CD4-positive, alpha-beta T cell treated with Interleukin-15 for 1 hour (primary cell): ENCODE measurements at places on chromosomes 4 and X.

DNA sequence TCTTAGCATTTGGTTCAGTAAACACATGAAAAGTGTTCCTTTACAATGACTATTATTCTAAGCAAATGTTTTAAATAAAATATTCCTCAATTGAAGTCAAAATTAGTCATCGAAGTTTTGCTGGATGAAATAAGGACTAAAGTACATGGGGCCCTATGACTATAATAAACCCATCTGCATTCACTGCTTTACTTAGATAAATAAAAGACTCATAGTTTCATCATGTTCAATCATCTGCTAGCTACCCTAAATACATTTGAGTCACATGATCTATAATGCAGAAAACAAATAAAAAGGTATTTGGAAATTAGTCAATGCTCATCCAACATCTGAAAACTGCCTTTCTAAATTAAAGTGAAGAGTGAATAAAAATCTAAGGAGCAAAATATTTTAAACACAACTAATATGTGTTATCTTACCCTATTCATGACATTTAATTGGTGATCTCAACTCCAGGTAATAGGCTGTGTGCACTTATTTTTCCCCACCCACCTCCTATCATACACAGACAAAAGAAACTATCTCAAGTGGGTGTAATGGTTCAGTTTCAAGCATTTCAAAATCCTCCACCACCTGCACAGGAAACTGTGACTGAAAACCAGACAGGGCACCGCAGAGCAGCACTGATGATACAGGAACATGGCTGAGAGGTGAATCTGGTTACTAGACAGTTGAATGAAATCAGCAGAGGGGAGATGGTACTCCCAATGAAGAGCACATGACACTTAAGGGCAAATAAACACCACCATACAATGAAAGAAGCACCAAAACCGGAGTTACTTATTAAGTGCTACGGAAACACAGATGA lies 78.6 kb downstream of the CAMK2D start:
- peak; percentile 63 for DNase-seq

DNA sequence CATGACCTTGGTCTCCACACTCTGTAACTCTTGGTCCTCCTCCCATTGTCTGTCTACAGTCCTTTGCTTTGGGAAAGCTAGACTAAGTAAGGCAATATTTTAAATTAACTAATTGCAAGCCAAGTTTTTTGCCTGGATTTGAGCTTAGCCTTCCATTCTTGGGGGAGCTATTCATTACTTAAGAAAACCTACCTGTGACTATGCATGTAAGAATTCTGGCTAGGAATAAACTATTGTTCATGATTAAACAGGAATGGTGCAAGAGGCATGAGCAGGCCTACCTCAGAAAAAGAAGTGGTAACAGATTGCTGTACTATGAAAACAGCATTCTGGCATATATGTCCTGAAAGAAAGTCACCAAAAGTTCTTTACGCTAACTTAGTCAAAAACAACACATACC lies 309.4 kb downstream of the MAPK10 start:
- no peak for DNase-seq

GRCh38 chrX:138683600-138683999 lies 27.9 kb downstream of the FGF13 start:
- DNase-seq: no peak

DNA sequence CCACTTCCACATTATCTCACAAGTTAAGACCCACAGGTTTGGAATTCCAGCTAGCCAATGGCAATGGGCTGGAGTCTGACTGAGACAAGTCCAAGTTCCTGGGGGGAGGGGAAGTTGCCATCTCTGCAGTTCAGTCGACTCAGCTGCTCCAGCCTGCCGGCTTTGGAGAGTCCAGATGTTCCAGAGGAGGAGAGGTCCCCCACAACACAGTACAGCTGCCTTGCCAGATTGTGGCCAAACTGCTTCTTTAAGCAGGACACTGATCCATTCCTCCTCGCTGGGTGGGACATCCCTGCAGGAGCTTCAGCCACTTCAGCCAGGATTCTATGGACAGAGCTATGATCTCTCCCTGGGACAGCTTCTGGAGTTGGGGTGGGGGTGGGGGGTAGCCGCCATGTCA lies 199.2 kb downstream of the EDA start:
- no peak for DNase-seq

- no peak for DNase-seq
Observed at GRCh38 chr4:184151988-184152485, 65.6 kb downstream of the ENPP6 start.

- no peak for DNase-seq
Observed at GRCh38 chr4:112888622-112889021, 160.8 kb upstream of the ANK2 start.

DNA sequence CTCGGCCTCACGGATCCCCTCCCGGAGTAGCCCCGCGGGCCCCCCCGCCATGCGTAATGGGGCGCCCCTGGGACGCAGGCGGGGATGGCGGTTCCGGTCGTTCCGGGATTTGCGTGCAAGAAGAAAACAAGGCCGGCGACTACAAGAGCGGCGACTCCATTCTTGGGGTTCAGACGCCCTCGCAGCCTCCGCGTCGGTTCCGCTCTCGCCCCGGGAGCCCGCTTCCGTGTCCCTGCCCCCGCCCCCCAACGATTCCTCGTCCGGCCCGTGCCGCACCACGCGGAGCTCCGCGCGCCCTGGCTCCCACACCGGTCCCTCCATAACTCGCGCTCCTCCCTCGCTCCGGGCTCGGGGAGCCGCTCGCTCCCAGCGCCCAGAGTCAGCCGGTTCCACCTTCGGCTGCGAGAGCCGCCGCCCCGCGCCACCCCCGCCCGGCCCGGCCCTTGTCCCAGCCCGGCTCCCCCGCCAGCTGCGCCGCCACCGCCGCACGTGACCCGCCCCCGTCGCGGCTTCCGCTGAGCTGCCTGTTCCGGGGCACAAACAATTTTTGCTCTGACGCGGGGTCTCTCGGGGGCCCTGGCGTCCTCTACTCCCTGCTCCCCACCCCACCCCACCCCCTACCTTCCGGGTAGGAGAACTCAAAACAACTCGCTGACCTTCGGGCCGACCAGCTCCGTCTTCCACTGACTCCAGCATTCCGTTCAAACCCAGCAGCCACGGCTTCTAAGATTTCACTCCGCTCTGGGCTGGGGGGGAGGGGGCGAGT lies 78.8 kb upstream of the BCOR start:
- DNase-seq: peak; percentile 83
